ENCODE measurements at places on chromosomes 6 and 20. TPM values are rescaled to one million over a fixed set of nuclear protein-coding genes. Genes with fewer than 3 reads are reported as not detected.

DNA sequence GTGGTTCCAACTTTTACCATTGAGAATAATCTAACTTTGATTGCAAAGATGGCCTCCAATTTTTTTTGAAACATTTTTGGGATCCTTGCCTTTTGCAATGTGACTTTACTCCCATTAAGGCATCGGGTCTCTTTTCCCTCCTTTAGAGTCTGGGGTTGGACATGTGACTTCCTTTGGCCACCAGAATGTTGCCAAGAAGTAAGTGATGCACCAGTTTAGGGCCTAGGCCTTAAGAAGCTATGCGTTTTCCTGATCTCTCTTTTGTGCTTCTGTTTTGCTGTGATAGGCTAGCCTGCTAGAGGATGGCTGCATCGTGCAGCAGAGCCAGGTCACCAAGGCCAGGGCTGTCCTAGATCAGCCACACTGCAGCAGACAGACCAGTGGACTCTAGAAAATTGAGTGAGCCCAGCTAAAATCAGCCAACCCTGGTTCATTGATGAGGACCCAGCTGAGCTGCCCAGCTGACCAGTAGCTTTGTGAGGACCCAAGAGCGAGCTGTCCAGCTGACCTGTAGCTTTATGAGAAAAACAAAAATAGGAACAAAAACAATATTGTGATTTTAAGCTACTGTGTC, 594.0 kb upstream of the JAG1 start:
- DNase-seq = no peak

The OPRL1 gene
- total RNA-seq = 0.29 TPM

DNA sequence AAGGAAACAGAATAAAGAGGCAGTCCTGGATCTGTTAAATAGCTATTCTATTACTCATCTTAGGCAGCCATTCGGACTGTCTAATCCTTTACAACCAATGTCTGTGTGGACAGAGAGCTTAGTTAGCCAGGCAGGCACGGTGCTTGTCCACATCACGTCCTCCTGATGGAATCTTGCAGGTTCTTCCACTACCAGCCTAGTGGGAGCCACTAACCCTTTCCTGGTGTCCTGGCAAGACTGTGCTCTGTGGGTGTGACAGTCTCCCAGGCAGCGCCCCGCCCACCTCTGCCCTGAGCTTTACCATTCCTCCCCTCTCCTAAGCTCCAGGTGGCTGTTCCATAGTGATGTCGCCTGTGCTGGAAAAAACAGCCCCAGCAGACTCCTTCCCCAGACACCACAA, 78.3 kb upstream of the CLDN20 start:
- DNase-seq = peak; percentile 25

- no peak for DNase-seq
Measured at GRCh38 chr20:64107736-64108457, 532 bp upstream of the NPBWR2 start.

- peak; percentile 29 for DNase-seq
Measured at GRCh38 chr6:119350952-119351372, 1.4 kb upstream of the MAN1A1 start.

The HSPA1L gene
- total RNA-seq = 0.68 TPM

- DNase-seq = no peak
Measured at GRCh38 chr6:38192011-38192410, 372.5 kb downstream of the ZFAND3 start.

DNA sequence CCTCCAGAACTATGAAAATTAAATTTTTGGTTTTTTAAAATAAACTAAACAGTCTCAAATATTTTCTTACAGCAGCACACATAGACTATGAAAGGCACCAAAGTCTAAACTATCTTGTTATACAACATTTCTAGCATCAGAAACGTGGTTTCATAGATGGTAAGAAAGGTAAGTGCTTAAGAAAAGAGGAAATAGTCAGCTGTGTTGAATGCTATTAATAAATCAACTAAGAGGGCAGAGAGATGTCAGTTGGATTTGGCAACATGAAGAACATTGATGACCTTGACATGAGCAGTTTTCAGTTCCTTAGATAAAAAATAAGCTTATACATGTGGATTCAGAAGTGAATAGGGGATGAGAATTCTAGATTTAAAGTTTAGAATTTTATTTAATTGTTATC, 113.6 kb downstream of the RFX6 start:
- no peak for DNase-seq

The SAMD3 gene
- total RNA-seq = 0.96 TPM

- no peak for DNase-seq
Measured at GRCh38 chr6:81553216-81553615, 199.3 kb downstream of the TENT5A start.

DNA sequence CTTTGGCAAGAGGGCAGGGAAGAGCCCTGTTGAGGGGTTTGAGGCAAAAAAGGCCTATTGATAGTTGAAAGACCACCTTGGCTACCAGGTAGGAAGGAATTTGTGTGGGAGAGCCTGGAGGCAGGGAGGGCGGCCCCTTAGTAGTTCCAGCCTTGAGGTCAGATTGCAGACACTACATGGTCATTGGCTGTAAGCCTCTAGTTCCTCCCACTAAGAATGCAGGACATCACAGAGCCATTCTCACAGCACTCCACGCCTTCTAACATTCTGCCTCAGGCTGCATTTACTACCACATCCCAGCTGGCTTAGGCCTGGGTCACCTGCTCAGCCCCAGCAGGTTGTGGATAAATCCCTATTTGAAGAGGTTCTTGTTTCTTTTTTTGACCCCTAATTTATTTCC, 91.0 kb upstream of the SNX9 start:
- DNase-seq = no peak

The IFT52 gene
- total RNA-seq = 77.5 TPM

DNA sequence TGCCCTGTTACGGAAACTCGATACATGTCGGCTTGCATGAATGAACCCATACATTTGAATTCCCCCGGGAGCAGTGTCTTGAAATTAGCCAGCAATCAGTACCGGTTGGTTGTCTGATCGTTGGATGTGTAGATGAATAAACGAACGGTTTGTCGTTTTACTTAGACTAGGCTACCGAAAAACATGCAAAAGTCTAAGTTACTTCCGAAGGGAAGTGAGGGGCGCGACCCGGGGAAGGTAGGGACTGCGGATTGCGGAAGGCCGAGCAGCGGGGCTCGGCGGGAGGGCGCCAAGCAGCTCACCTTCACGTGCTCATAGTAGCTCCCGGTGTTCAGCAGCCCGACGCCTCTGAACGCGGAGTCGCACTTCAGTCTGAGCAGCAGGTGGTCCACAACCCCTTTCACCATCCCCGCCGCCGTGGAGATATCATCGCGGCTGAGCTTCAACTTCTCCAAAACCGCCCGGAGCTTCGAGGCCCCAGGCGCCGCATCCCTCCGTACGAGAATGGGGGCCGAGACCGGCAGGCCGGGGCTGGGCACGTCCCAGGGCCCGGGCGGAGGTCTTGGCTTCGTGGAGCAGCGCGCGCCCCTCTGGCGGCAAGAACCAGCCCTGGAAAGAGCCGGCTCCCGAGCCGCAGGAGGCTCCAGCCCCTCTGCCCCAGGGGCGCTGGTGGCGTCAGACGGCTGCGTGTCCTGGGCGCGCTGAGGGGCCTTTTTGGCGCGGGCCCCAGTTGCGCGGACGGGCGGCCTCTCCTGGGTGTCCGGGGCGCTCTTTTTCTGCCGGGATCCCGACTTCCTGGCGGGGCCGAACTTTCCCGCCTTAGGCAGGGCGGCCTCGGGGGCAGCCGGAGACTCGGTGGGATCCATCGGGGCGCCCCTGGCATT, 632 bp downstream of the CGAS start:
- peak; percentile 50 for DNase-seq

DNA sequence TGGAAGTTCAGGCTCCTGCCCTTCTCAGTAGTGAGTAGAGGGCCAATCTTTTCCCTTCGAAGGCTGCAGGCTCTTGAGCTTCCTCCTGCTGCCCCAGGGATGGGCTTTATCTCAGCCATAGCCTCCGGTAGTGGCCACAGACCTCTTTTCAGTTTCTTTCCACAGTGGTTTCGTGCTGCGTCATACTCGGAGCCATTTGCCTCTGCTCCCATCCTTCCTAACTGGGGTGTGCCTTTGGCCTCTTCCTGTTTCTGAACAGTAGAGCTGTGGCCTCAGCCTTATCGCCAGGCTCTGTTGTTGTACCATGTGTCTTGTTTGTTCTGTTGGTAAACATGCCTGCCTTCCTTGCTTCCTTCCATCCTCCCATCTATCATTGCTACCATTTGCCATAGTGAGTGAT, 54.1 kb downstream of the TULP4 start:
- no peak for DNase-seq

The THBS2 gene
- total RNA-seq = 90.8 TPM

DNA sequence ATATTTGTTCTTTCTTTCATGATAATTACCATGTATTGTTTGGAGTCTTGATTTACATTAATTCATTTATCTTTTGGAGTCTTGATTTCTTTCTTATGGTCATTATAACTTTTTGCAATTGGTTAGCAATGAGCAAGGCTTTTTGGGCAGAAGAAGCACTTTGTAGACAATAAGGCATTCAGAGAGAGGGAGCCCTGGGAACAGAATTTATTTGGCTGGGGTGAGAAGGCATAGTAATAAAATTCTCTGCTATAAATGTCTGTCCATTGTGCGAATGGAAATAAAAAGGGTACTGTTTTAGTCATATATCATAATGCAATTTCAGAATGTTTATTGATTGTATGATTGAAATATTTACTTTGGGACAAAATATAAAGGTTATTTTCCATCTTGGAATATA, 147.0 kb downstream of the SLC35F1 start:
- no peak for DNase-seq

DNA sequence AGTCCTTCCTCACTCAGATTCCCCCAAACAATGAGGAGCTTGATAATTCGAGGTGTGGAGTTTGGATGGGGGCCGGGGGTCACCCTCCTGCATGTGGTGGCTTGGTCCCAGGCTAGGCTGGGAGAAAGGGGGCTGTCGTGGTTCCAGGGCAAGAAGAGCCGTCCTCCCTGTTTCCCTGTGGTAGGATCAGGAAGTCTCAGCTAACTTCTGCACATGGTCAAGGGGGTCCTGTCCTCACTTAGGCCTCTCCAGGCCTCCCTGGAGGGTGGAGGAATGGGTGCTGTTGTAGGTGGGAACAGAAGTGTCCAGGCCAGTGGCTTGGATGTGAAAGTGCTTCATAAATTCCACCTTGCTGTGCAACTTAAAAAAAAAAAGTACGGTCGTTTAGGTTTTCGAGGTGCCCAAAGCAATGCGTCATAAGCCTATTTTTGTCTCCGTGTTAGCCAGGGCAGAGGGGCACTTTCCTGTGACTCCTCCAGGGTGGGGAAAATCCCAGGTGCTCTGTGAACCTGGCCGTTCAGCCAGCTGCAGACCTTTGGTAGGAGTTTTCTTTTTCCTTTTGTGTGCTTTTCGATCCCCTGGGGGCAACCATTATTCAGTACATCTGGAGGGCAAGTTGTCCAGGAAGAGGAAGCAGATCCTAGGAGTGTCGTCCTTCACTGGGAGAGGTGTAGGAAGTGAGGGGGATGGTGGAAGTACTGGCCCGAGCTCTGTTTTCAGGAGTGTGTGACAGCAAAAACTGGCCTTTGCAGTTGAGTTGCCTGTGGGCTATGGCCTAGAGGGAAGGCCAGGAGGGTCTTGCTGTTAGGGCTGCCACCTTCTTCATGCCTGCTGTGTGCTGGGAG, 9.6 kb downstream of the IGF2R start:
- peak; percentile 48 for DNase-seq

The HLA-DQB1 gene
- not detected for total RNA-seq

DNA sequence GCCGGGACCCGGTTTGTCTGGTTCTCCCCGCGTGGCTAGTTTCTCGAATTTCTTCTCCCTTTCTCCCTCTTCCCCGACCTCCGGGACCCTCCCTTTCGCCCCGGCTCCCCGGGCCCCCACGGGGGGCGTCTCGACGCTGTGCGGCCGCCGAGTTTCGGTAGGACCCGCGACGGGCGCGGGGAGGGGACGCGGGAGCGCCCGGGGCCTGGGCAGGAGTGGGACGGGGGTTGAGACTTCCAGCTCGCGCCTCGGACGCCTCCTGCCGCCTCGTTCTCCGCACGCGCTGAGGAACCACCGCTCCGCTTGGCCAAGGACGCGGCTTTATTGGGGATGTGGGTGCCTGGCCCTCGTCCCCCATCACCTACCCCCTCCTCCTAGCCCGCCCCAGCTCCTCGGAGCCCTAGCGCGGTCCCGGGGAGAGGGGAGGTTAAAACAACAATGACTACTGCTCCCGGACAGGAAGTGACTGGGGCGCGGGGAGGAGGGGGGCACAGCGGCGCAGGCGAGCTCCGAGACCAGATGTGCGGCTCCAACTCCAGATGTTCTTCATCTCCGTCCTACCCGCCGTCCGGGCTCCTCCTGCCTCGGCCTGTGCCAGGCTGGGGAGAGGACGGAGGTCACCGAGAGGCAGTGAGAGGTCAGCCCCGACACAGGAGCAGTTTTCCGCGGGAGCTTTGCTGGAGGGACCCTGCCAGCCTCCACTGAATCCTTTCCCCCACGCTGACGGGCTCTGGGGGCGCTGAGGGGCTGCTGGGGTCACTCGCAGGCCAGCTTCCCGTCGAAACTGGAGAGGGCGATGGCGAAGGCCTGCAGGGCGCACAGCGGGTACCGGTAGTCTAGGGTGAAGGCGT, 917 bp upstream of the TEAD3 start:
- DNase-seq = peak; percentile 84

DNA sequence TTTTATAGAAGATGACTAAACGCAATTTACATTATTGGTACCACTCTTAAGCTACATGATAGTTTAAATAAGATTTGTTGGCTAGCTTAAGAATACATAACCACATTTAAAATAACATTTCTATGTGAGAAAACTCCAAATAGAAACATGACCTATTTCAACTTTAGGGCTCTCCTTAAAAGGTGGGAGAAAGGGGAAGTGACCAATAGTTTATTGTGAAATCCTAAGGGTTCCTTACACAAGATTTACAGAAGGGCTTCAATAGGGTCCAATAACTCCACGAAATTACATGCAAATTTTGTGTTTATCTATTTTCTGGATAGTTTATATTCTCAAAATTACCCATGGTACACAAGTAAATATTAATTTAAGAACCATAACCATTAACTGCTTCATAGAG, 91.6 kb upstream of the DST start:
- DNase-seq = no peak

The GSTA2 gene
- not detected for total RNA-seq

GRCh38 chr20:52004715-52005114, 186.9 kb downstream of the ZFP64 start:
- peak; percentile 22 for DNase-seq

DNA sequence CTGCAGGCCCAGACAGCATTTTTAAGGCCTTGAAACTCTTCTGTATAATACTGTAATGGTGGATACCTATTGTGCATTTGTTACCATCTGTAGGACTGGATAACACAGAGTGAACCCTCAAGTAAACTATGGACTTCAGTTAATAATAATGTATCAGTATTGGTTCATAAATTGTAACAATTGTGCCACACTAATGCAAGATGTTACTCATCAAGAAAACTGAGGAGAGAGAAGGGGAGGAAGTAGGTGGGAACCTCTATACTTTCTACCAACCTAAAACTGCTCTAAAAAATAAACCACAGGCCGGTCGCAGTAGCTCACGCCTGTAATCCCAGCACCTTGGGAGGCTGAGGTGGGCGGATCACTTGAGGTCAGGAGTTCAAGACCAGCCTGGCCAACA, 10.8 kb downstream of the MAPK13 start:
- DNase-seq = no peak

GRCh38 chr6:94131271-94131670, 711.9 kb upstream of the EPHA7 start:
- no peak for DNase-seq

The RAB23 gene
- total RNA-seq = 51.2 TPM

The TGM6 gene
- not detected for total RNA-seq

- DNase-seq = no peak
Measured at GRCh38 chr6:35062676-35063574, 78.2 kb downstream of the TCP11 start.

The FBXO5 gene
- total RNA-seq = 102 TPM

- DNase-seq = peak; percentile 60
Measured at GRCh38 chr6:5205877-5206850, 54.6 kb downstream of the LYRM4 start.

All from RPMI7951 (cell line).